DMS79 (cell line): ENCODE measurements at places on chromosomes 5 and 9.

- no peak for DNase-seq
Observed at GRCh38 chr9:28779243-28779642, 1206.0 kb upstream of the C9orf72 start.

GRCh38 chr9:112080831-112081542 is 94.1 kb downstream of the SUSD1 start:
- no peak for DNase-seq

DNA sequence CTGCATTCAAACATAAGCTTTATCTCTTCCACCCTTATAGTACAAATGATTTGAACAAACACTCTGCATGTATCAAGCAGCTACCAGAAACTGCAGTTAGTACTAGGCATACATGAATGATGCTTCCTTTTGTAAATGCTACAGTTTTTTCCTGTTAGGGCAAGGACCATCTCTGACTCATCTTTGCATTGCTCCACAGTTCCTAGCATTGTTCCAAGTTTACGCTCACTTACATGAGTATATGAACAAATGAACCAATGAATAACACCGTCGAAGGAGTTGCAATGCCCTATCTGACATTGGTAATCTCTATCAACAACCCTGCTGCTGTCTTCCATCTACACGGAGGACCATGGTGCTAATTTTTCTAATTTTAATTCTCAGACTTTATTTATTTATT is 2.1 kb upstream of the ALDH7A1 start:
- DNase-seq: no peak

- DNase-seq: no peak
Observed at GRCh38 chr9:852539-852938, 11.0 kb downstream of the DMRT1 start.

- DNase-seq: no peak
Observed at GRCh38 chr9:134208981-134209725, 44.8 kb upstream of the RNU6ATAC start.

DNA sequence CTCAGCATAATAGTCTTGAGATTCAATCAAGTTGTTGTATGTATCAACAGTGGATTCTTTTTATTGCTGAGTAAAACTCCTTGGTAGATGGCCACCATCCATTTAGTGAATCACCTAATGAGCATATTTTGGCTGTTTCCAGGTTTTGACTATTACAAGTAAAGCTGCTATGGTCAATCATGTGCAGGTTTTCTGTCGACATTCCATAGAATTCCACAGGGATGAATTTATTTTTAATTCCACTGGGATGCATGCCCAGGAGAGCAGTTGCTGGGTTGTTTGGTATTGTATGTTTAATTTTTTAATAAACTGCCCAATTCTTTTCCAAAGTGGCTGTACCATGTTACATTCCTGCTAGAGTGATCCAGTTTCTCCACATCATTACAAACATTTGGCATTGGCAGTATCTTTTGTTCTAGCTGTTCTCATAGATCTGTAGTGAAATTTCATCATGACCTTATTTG is 10.5 kb upstream of the S1PR3 start:
- DNase-seq: no peak

DNA sequence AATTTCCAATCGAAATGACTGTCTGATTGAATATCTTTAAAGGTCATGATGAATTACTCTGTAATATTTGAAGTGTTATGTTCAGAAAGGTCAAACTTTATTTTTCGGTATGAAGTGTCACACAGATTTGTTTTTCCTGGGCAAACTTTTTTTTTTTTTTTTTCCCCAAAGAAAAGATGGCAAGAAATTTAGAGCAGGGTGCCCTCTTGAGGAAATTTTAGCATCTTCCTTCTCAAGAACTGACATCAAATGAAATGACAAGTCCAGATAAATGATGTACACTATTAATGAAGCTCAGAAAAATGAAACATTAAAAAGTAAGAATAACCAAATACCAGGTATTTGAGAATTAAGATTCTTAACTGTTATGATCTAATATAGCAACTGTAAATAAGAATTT is 123.6 kb downstream of the INVS start:
- no peak for DNase-seq

DNA sequence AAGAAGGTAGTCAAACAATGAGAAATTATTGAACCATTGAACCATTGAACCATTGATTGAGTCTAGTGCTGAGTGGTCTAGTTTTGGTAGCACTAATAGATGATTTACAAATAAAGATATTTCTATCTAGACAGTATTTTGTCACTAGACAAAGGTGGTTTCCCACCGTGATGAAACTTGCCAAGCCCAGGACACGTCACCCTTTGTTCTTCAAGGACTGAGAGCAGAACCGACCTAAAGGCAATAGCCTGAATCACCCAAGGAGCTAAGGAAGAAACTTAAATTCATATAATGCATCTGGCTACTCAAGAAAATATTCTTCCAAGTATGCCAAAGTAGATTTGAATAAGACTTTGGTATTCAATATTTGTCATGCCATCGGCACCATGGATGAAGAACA is 103.3 kb downstream of the ESM1 start:
- DNase-seq: no peak

- DNase-seq: no peak
Observed at GRCh38 chr9:136720251-136720897, 8.0 kb downstream of the DIPK1B start.

DNA sequence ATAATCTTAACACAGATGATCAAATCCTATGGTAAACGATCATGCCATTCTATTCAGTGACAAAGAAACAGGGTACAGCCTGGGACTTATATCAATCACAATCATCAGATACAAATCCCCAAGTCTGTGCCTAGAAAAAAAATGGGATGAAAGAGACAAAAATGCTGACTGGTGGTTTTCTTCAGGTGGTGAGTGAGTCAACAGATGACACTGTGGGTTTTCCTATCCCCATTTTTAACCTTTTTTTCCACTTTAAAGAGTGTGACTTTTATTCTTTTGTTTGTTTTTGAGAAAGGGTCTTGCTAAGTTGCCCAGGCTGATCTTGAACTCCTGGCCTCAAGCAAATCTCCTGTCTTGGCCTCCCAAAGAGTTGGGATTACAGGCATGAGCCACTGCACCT is 3.2 kb downstream of the CIZ1 start:
- no peak for DNase-seq

DNA sequence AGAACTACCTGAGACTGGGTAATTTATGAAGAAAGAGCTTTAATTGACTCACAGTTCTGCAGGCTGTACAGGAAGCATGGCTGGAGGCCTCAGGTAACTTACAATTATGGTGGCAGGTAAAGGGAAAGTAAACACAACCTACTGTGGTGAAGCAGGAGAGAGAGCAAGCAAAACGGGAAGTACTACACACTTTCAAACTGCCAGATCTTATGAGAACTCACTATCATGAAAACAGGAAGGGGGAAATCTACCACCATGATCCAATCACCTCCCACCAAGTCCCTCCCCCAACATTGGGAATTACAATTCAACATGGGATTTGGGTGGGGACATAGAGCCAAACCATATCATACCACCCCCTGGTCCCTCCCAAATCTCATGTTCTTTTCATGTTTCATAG is 58.7 kb upstream of the GPR151 start:
- DNase-seq: no peak

GRCh38 chr5:127002390-127002789 is 28.0 kb downstream of the MARCHF3 start:
- no peak for DNase-seq

- no peak for DNase-seq
Observed at GRCh38 chr9:127502706-127503378, 51.5 kb downstream of the LRSAM1 start.

DNA sequence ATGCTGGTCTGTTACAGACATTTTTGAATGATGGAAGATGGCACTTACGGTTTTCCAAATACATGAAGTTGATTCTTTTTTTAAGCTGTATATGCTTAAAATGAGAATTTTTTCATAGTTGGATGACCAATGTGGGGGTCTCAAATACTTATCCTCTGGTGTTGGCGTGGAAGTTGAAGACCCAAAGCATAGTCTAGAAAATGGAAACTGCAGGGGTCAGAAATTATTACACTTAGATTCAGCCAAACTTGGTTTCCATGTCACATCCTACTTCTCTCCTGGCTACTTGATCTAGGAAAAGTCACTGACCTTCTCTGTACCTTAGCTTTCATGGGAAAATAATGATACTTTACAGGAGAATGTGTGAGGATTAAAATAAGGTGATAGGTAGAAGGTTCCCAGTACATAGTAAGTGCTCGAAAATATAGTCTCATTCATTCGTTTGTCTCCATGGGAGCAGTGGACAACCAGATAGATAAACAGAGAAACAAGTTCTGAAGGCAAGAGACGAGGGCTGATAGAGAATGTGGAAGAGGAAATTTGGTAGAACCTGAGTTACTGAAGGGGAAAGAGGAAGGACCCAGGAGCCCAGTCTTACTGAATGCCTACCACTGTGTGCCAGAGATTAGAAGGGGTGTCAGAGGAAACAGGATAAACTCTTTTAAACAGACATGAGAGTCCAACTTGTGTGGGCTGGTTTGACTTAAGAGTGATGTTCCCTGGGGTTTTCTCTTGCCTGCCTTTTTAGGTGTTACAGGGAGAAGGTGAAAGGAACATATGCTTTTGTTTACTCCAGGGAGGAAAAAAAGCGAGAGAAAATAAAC is 560.3 kb upstream of the KLF4 start:
- DNase-seq: no peak

- DNase-seq: no peak
Observed at GRCh38 chr9:81037889-81038288, 651.5 kb downstream of the TLE1 start.

- DNase-seq: no peak
Observed at GRCh38 chr9:80552931-80553330, 981.2 kb downstream of the TLE4 start.

- no peak for DNase-seq
Observed at GRCh38 chr5:176941951-176942350, 42.8 kb upstream of the HK3 start.

DNA sequence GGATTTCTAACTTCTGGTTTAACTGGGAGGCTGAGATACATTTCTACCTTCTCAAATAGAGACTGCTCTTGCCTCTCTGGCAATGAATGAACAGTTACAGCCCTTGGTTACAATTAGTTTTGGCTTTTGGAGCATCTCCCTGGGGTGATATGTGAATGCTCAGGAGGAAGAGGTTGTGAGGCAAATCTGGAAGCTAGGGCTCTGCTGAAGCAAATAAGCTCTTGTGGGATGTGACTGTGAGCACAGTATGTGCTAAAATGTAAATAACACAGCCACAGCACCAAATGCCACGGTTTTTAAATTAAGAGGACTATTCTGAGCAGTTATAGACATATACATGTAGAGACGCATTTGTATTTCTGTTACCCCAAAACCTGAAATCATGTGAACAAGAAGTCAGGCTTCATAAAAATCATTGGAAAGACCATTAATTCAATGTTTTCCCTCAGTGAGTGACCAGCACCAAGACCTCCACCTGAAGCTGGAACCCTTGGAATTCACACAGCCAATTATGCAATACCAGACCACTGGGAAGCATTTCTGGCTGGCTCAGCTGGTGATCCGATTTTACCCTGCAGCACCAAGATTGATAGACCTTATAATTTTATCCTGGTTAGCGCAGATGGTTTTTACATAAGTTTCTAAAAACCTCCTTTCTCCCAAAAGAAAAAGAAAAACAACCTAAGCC is 3.0 kb upstream of the SLC44A1 start:
- DNase-seq: no peak

DNA sequence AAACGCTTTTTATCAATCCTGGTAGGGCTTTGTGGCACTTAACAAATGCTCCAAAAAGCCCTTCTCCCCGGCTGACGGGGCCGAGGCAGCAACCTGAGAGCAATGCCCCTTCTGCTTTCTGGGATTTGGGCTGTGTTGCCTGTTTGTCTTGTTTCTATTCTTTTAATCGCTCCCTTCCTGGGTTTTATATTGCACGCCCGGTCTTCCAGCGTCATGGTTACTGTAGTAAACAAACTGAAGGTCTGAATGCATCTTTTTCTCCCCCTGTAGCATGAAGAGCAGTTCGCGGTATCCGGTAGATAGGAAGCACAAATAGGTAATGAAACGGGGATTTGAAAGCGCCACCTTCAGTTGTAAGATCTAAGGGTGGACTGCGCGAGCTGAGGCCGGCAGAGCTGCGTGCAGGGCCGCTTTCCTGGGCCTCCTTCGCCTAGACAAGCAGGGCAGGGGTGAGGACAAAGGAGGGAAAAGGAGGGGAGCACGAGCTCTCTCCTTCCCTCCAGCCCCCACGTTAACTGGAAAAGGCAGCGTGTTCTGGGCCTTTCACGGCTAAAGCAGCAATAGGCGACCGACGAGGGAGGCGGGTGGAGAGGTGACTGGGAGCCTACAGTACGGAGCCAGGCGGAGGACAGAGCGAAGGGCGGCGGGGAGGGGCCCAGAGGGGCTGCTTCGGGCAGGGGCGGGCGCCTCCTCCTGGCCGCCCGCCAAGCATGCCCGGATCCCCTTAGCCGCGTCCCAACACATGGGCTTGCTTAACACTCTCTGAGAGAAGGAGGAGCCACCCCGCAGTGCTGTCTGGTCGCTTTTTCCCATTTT is 49.3 kb upstream of the ZNF366 start:
- DNase-seq: peak; percentile 3

DNA sequence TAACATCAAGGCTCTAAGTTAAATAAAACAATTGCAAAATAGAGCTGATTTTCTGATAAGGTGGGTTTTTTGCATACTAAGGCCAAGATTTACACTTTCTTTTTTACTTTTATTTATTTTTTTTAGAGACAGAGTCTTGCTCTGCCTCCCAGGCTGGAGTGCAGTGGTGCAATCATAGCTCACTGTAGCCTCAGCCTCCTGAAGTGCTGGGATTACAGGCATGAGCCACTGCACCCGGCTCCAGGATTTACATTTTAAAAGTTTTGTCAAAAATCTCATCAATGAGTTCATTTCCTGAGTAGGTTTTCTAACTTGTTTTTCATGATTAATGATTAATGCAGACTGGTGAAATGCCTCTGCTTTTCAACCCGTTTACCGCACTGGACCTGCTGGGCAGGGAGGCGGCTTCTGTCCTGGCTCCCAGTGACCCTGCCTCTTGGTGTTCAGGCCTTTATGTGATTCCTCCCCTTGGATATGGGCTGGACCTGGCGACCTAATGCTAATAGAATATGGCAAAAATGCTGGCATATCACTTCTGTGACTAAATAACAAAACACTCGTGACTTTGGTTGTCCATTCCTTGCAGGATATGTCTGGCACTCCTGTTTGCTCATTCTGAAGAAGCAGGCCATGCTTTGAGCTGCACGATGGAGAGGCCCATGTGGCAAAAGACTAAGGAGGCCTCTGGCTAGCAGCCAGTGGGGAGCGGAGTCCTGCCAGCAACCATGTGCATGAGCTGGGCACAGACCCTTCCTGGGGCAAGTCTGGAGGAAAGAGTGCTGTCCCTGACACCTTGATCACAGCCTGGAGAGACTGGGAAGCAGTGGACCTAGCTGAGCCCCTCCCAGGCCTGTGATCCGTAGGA is 72.2 kb upstream of the PTCH1 start:
- no peak for DNase-seq

- DNase-seq: no peak
Observed at GRCh38 chr5:154334406-154335064, 111.3 kb upstream of the SAP30L start.

GRCh38 chr5:149046196-149046829 is 16.5 kb downstream of the SH3TC2 start:
- no peak for DNase-seq

- DNase-seq: no peak
Observed at GRCh38 chr9:106587042-106587441, 275.9 kb upstream of the ZNF462 start.

- DNase-seq: no peak
Observed at GRCh38 chr9:39588500-39589137, 233.2 kb downstream of the SPATA31A1 start.
